ENCODE measurements at places on chromosomes 7 and 10. TPM values are rescaled to one million over a fixed set of nuclear protein-coding genes. Genes with fewer than 3 reads are reported as not detected.

DNA sequence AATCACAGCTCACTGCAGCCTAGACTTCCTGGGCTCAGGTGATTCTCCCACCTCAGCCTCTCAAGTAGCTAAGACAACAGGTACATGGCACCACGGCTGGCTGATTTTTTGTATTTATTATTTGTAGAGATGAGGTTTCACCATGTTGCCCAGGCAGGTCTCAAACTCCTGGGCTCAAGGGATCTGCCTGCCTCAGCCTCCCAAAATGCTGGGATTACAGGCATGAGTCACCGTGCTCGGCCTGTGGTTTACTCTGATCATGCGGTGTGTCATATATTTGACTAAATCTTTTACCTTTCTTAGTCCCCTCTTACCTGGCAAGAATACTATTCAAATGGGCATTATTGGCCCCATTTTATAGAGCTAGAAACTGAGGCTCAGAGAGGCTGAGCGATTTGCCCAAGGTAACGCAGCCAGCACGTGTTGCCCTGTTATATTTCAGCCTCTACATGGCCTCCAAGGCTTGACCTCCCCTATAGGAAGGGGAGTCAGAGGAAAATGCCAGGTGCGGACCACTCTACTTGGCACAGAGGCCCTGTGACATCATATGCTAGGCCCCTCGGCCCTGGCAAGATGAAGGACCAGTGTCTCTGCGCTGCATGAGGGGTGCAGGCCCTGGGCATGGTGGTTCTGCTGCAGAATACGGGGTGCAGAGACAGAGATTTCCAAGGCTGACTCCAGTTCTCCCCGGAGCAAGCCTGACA is 8.2 kb downstream of the ZCCHC24 start:
- H3K4me1 ChIP-seq: peaks cover 92% of the 10 kb centered on the region
- no peak for DNase-seq
- H3K27me3 ChIP-seq: no peaks in the 10 kb centered on the region

The ZNRF2 gene
- 10.2 TPM for polyA plus RNA-seq

DNA sequence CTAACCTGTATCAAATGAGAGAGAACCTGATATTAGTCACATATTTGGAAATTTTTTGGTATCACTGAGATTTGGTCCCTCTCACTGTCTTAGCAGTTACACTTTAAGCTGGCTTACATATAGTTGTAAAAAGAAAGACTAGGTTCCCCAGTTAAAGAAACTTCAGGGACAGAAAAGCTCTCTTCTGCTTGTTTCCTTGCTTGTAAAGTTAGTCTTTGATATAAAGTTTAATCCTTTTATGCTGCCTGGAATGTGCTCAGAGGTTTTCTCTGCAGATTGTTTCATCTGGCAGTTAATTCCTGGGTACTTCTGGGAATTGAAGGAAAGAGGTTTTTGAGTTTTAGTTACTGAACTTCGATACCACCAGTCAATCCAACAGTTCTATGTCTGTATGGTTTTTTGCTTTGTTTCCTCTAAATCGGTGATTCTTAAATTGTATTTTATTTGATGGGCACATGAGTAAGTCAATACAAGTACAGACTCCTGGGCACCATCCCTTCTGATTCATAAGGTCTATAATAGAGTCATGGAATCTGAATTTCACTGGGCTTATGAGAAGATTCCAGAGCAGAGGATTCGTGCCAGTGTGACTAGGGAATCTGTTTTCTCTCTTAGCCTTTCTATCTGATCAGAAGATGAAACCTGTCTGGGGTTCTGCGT is 1080.9 kb upstream of the C7orf33 start:
- H3K27me3 ChIP-seq: no peaks in the 10 kb centered on the region
- H3K4me1 ChIP-seq: no peaks in the 10 kb centered on the region
- no peaks in the 10 kb centered on the region for H3K36me3 ChIP-seq
- no peak overlapping the region for H3K27ac ChIP-seq

The OPALIN gene
- 0.79 TPM for polyA plus RNA-seq

DNA sequence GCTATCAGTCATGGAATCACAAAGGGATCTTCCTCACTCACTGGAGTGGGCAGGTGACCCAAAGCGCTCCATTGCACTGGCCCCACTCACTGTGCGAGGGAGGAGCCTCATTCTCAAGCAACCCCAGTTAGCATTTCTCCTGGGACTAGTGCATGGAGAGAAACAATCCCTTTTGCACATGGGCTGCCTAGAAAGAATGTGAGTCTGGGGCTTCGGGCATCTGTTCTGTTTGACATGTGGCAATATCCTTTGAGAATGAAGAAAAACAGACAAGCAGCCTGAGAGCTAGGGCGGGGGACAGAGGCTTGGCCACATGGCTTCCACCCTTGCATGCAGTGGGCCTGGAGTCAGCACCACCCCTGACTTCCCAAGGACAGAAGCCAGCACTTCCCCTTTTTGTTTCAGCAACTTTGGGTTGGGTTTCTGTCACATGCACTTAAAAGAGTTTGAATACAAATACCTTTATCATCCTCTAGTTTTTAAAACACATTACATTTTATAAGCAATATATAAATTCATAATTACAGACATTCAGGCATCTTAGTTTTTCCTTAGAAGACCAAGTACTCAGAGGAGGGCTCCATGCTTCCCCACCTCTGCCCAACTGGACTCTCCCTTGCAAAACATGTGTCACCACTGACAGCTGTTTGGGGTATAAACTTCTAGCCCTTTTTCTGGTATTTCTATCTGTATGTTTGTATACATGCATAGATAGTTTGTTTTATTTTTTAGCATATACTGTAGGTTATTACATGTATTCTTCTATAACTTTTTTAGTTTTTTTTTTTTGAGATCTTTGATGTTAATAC is 73.8 kb downstream of the RBM20 start:
- H3K36me3 ChIP-seq: no peaks in the 10 kb centered on the region
- H3K4me1 ChIP-seq: no peaks in the 10 kb centered on the region
- DNase-seq: no peak
- no peak overlapping the region for H3K27ac ChIP-seq
- H3K27me3 ChIP-seq: no peaks in the 10 kb centered on the region

DNA sequence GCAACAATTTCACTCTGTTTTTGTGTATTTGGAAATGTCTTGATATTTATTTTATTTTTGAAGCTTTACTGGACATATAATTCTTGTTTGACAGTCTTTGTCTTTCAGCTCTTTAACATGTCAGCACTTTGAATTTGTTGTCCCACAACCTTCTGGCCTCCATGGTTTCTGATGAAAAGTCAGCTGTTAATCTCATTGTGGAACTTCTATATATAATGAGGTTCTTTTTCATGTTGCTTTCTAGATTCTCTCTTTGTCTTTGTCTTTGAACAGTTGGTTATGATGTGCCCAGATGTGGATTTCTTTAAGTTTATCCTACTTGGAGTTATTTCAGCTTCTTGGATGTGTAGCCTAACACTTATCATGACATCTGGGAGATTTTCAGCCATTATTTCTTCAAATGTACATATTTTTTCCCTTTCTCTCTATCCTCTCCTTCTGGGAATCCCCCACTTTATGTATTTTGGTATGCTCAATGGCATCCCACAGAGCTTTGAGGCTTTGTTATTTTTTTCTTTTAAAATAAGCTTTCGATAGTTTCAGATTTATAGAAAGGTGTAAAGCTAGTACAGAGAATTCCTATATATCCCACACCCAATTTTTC is 9.5 kb upstream of the LMTK2 start:
- no peak for DNase-seq
- no peaks in the 10 kb centered on the region for H3K4me1 ChIP-seq
- no peak overlapping the region for H3K4me3 ChIP-seq
- no peaks in the 10 kb centered on the region for H3K27me3 ChIP-seq
- H3K36me3 ChIP-seq: no peaks in the 10 kb centered on the region
- no peak overlapping the region for H3K27ac ChIP-seq

The GBX1 gene
- polyA plus RNA-seq: 7.3 TPM

The IDI2 gene
- 0.12 TPM for polyA plus RNA-seq

- H3K36me3 ChIP-seq: no peaks in the 10 kb centered on the region
- peaks cover 3% of the 10 kb centered on the region for H3K4me1 ChIP-seq
- H3K27me3 ChIP-seq: peaks cover 22% of the 10 kb centered on the region
These were observed 6.3 kb upstream of the KCNMA1 start for GRCh38 chr10:77643795-77644468.

GRCh38 chr10:132924046-132924952 is 18.1 kb downstream of the CFAP46 start:
- no peak overlapping the region for H3K4me3 ChIP-seq
- no peak overlapping the region for H3K27ac ChIP-seq
- peaks cover 86% of the 10 kb centered on the region for H3K36me3 ChIP-seq
- H3K4me1 ChIP-seq: no peaks in the 10 kb centered on the region
- no peaks in the 10 kb centered on the region for H3K27me3 ChIP-seq

DNA sequence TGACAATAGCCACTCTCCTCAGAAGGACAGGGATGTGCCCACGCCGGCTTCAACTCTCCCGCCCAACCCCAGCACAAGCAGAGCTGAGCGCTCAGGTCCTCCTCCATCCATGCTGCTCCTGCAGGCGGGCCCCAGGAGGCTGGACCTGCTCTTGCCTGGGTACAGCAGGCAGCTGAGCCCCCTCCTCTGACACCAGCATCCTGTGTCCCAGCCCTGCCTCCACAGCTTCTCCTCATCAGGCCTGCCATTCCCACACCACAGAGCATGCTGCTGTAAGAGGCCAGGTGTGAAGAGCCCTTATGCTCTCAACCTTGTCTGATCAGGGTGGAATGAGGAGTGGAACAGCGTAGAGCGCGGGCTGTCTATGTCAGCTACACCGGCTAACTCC is 302.2 kb downstream of the PTPRN2 start:
- H3K27me3 ChIP-seq: no peaks in the 10 kb centered on the region
- H3K4me1 ChIP-seq: peaks cover 21% of the 10 kb centered on the region
- no peak overlapping the region for H3K27ac ChIP-seq
- no peak for DNase-seq

- peaks cover 33% of the 10 kb centered on the region for H3K4me1 ChIP-seq
- peak; percentile 7 for DNase-seq
- no peak overlapping the region for H3K4me3 ChIP-seq
- H3K27me3 ChIP-seq: no peaks in the 10 kb centered on the region
These were observed 1.6 kb downstream of the GTF2IRD1 start for GRCh38 chr7:74455291-74455804.

GRCh38 chr7:47179812-47180515 is 401.9 kb downstream of the TNS3 start:
- H3K36me3 ChIP-seq: no peaks in the 10 kb centered on the region
- H3K4me3 ChIP-seq: no peak overlapping the region
- no peaks in the 10 kb centered on the region for H3K27me3 ChIP-seq
- H3K27ac ChIP-seq: no peak overlapping the region
- no peaks in the 10 kb centered on the region for H3K4me1 ChIP-seq
- DNase-seq: peak; percentile 95

DNA sequence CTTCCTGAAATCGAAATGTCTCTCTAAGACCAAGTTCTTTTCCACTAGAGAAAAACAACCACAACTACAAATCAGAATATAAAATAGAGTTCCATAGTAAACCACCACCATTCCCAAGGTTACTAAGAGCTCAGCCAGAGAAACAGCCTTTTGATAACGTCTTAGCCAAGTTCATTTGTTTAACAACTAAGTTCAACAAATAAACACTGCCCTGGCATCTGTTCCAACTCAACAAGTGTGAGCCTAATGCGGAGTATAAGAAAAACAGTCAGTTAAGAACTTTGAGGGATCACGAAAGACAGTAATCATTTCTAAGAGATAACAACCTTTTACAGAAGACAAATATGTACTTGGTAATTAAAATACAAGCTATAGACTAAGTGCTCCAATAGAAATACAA is 77.3 kb downstream of the CALD1 start:
- peak overlapping the region; percentile 16 for H3K27ac ChIP-seq
- no peaks in the 10 kb centered on the region for H3K4me1 ChIP-seq
- H3K36me3 ChIP-seq: no peaks in the 10 kb centered on the region
- peak; percentile 59 for DNase-seq
- H3K4me3 ChIP-seq: no peak overlapping the region
- no peaks in the 10 kb centered on the region for H3K27me3 ChIP-seq

DNA sequence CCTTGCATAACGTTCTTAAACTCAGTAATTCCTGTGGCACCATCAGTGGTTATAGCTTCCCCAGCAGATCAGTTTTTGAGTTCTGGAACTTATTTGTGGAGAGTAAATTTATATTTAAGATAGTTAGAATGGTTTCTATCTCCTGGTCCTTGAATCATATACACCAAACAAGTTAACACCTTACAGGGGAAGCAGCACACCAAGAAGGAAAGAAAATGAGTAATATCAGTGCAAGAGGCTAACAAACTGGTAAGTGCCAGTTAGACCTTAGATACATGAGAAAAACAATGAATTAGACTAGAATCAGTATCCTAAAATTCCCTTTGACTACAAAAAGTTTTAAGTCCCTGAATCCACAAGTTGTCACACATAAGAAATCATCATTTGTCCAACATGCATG is 54.2 kb downstream of the ABI1 start:
- no peak for DNase-seq
- no peak overlapping the region for H3K27ac ChIP-seq
